HT-29 (cell line): ENCODE measurements at places on chromosomes 11 and 22. TPM values are rescaled to one million over a fixed set of nuclear protein-coding genes. Genes with fewer than 3 reads are reported as not detected.

- DNase-seq, result peak; percentile 17
Observed at GRCh38 chr11:63375434-63375833, 5.8 kb downstream of the SLC22A9 start.

The DDTL gene
- 0.51 and 2.8 TPM in 2 replicates for total RNA-seq

The PANX2 gene
- 1.1 and 1.4 TPM in 2 replicates for total RNA-seq

The C1QTNF4 gene
- total RNA-seq, result not detected in 2 replicates

- DNase-seq, result no peak
Observed at GRCh38 chr11:38884145-38884865, 2286.3 kb upstream of the RAG2 start.

GRCh38 chr22:33793475-33793874, 126.8 kb downstream of the LARGE1 start:
- DNase-seq, result no peak

GRCh38 chr11:74713686-74714085, 17.5 kb downstream of the CHRDL2 start:
- no peak for DNase-seq

GRCh38 chr11:69007975-69008381, 5.1 kb downstream of the MRGPRF start:
- DNase-seq, result no peak

DNA sequence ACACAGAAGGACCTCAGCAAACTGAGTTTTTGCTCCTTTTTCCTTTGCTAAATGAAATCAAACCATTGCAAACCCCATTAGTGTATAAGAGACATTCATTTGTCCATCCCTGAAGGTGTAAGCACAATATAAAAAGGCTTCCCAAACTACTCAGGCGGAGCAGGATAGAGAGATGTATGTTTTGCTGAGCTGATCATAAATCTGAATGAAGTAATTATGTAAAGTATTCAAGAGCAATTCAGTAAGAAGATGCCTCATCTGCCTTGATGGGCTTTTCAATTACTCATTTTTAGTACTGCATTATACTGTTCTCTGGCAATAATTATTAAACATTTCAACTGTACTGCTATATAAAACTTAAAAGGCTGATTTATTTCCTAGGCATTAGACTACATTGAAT, 65.0 kb downstream of the SPON1 start:
- DNase-seq, result no peak

The VSIG10L2 gene
- total RNA-seq, result 0.03 and 0.08 TPM in 2 replicates
